Left colon (tissue), 2 donors: ENCODE measurements at places on chromosomes 3 and 15. TPM values are rescaled to one million over a fixed set of nuclear protein-coding genes. Genes with fewer than 3 reads are reported as not detected.

CLDN18 gene
- total RNA-seq: not detected

EAF2 gene
- total RNA-seq: 9.7 TPM

SLC28A2 gene
- total RNA-seq: 44.9 TPM

DNA sequence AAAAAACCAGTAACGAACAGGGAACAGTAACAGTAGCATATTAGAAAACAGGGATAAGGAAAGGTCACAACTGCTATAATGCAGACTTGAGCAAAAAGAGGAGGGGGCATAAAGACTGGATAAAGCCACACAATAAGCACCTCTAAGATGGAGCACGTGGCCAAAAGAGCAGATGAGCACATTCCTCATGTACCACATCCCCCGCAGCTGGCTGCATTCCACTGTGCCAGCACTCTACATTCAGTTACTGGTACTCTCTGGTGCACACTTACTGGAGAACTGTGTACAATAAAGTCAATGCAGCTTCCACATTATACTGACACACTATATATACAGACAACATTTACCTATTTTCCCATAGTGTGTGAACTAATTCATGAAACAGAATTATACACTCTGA lies 64.7 kb downstream of the UBE3A start:
- DNase-seq: no peak

DNA sequence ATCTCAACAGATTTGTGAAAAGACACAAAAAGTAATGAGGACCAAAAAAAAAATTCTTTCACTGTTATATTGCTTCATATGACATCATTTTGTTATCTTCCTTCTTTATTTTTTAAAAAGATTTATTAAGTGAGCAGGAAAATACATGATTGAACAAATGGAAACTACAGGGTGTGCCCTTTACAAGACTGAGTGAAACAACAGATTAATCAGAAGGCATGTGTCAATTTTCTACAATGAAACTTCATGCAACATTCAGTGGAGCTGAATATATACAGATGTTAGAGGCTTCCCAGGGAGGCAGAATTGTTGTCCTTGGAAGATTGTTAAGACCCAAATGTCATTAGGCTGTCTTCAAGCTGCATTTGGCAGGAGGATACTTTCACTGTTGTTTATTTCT lies 28.4 kb upstream of the SLC2A2 start:
- DNase-seq: no peak

DNA sequence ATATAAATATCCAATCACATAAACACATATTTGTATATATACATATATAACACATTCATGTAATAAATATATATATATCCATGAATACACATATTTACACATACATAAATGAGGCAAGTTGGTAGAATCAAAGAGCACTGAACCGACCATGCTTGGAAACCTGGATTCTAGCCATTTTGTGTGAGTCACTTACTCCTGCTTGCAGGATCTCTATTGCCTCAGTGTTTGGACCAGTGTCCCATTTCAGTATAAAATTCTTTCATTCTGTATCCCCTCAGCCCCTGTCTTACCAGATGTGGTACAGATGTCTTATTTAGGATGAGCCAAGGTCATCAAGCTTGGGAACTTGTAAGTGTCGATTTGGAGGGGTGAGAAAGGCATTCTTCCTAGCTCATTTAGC lies 391.4 kb upstream of the FRG2C start:
- no peak for DNase-seq

DNA sequence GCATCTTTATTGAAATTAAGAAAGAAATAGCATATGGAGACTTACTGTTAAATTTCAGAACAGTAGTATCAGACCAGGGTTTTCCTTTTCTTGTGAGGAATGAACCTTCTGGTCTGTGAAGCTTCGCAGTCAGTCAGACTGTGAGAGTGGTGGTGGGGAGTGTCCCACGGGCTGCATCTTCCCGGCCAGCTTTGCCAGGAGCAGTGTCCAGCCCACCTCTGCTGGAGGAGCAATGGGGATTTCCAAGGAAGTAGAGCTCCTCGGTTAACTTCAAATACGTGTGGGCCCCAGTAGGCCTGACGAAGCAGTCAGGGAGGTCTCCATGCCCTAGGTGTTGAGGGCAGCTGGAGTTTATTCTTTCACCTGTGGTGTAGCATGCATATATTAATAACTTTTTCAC lies 40.9 kb upstream of the FBXL22 start:
- DNase-seq: no peak

DNA sequence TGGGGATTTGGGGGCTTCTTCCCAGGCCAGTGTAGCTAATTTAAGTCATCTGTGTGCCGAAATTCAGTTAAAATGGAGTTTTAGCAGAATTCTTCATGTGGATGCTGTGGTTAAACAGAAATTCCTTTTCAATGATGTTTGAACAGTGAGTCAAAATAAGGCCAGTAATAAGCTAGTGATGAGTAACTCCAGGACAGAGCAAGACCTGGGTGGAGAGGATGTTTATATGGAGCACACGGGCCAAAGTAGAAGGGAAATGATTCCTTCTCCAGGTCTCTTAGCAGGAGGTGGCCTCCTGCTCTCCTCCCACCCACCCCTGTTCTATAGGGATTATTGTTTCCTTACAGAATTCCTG lies 31.9 kb upstream of the UACA start:
- DNase-seq: no peak

FAM107A gene
- total RNA-seq: 10.2 TPM

- no peak for DNase-seq
These were observed 2.9 kb upstream of the GRM2 start for GRCh38 chr3:51703761-51704510.

DNA sequence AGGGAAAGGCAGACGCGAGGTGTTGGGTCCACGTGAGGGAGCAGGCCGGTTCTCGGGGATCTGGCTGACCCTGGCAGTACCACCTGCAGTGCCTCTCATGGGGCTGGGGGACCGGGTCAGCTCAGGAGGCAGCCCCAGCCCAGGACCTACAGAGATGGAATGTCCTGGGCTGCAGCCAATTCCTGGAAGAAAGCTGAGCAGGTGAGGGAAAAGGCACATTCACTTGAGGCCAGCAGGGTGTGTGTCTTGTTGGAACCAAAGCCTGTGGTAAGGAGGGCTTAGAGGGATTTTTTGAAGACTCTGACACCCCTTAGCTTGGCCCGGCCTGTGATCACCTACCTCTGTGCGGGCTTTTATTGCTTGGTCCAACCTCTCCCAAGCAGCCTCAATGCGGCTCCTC lies 15.8 kb downstream of the PLA2G4B start:
- DNase-seq: no peak

PLA2G4E gene
- total RNA-seq: not detected

GRCh38 chr3:195447201-195447600 lies 4.4 kb upstream of the ACAP2 start:
- no peak for DNase-seq

GOLGA8G gene
- not detected for total RNA-seq

- no peak for DNase-seq
These were observed 37.9 kb upstream of the SLC2A2 start for GRCh38 chr3:171064461-171064860.

DNA sequence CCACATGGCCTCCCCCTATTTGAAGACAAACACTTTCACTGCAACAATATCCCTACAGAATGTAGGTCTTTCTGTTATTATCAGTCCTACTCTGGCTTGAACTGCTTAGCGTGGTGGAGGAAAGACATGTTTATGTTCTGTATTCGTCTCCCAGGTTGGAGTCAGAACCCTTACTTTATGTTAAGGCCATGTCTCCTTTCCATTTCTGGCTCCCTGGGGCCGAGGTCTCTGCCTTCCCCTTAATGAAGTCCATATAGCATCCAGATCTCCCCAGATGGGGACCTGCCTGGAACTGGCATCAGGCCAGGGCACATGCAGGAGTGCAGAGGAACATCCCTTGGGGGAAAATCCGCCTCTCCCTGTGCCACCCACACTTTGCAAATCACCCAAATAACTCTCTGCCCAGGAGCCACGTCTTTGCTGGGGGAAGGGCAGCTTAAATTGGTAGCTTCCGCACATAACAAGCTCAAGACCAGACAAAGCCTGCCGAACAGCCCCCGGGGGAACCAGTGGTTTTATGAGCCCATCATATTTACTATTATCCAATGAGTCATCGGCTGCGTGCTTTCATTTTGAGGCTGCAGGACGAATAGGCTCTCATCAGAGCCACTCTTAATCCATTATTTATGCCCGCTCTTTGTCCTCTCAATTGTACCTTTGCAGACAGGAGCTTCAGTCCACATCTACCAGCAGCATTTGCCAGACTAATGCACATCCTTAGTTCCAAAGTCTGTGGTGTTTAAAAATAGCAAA lies 237.0 kb downstream of the UACA start:
- DNase-seq: peak; percentile 41

RLBP1 gene
- not detected for total RNA-seq

DNA sequence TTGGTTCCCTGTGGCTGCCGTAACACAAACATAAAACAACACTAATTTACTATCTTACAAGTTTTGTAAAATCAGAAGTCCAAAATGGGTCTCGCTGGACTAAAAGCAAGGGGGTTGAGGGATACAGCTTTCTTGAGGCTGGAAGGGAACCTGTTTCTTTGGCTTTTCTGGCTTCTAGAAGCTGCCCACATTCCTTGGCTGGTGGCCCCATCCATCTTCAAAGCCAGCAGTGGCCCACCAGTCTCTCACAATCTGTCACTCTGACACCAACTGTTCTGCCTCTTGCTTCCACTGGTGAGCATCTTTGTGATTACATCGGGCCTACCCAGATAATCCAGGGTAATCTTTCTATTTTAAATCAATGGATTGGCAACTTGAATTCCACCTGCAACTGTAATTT lies 1.1 kb upstream of the ANPEP start:
- no peak for DNase-seq

GRCh38 chr3:118055381-118055780 lies 979.3 kb downstream of the IGSF11 start:
- DNase-seq: no peak

DNA sequence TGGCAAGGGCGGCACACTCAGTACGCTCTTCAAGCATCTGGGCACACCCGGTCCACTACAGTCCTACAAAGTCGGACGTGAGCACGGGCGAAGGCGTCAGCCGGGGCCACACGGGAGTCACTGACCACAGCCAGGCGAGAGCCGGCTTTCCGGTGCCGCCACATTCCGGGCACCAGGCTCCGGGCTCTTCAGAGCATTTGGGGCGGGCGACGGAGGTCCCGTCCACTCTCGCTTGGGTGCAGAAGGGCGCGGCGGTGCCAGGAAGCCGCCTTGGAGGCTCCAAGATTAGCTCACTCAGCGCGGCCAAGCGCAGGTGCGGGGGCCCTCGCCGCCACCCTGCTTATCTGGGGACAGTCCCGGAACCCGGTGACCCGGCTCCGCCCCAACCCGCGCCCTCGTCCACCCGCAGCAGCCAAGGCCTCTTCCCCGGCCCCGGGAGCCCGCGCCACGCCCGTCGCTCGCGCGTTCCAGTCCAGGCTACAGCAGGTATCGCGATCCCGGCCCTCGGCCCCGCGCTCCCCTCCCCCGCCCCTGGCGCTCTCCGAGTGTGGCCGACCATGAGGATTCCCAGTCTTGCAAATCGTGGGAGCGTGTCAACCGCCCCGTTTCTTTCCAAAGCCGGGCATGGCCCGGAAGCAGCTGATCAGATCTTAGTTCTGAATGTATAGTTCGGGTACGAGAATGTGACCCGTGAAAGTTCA lies at the start of gene ADPRH:
Gene ADPRH (plus strand): TSS at position 127 of the 701 bp plus-strand sequence. CDS start 2,678 bp downstream, outside the sequence.
- peak; percentile 85 for DNase-seq

DNA sequence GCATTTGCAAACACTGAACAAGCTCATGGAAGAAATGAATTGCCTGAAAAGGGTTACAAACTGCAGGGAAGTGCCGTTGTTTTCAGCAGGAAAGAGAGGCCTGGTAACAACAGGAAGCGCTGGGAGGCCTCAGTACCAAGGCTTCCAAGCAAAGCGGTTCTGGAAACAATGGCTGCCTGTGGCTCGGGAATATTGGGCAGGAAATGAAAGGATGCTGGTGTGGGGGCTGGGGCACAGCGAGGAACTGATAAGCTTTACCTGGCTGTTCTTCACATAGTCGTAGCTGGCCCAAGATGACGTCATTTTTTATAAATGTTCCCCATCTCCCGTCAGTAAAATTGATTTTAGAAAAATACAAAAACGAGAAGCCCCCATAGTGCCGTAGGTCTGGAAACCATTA lies 55.9 kb downstream of the ARHGAP31 start:
- DNase-seq: no peak

LRTM1 gene
- total RNA-seq: not detected

SMCO1 gene
- total RNA-seq: not detected

GRCh38 chr3:67657192-67657591 lies 2.8 kb upstream of the SUCLG2 start:
- no peak for DNase-seq

- no peak for DNase-seq
These were observed 35.7 kb downstream of the SQOR start for GRCh38 chr15:45670511-45670910.

COX17 gene
- 56.8 TPM for total RNA-seq

- DNase-seq: no peak
These were observed 503.6 kb downstream of the UNC13C start for GRCh38 chr15:54481819-54482218.

DNA sequence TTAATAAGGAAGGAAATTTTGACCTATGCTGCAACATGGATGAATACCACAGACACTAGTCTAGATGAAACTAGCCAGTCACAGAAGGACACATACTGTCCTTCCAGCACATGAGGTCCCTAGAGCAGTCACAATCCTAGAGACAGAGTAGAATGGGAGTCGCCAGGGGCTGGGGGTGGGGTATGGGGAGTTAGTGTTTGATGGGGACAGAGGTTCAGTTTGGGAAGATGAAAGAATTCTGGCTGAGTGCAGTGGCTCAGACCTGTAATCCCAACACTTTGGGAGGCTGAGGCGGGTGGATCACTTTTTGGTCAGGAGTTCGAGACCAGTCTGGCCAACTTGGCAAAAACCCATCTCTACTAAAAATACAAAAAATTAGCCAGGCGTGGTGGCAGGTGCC lies 99.2 kb downstream of the TPRA1 start:
- DNase-seq: no peak

- DNase-seq: no peak
These were observed 8.6 kb downstream of the CEP63 start for GRCh38 chr3:134494495-134494894.

SUMF1 gene
- total RNA-seq: 39.3 TPM

- no peak for DNase-seq
These were observed 25.7 kb upstream of the GOLIM4 start for GRCh38 chr3:168121184-168122017.
